ENCODE measurements at places on chromosomes 4 and X.

DNA sequence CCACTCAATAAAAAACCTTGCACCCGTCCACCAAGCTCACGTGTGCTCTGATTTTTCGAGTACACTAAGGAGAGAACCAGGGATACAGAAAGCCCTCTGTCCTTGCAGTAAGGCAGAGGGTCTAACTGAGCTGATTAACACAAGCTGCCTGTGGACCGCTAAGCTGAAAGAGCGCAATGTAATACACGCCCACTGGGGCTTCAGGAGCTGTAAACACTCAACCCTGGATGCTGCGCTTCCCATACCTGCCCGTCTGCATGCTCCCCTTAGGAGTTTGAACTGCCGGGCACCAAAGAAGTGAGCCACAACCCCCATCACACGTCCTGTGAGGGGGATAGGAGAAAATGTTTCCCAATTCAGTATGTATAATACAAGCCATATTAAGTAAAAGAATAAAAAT, 664.8 kb downstream of the PCDH18 start:
- DNase-seq, result no peak

DNA sequence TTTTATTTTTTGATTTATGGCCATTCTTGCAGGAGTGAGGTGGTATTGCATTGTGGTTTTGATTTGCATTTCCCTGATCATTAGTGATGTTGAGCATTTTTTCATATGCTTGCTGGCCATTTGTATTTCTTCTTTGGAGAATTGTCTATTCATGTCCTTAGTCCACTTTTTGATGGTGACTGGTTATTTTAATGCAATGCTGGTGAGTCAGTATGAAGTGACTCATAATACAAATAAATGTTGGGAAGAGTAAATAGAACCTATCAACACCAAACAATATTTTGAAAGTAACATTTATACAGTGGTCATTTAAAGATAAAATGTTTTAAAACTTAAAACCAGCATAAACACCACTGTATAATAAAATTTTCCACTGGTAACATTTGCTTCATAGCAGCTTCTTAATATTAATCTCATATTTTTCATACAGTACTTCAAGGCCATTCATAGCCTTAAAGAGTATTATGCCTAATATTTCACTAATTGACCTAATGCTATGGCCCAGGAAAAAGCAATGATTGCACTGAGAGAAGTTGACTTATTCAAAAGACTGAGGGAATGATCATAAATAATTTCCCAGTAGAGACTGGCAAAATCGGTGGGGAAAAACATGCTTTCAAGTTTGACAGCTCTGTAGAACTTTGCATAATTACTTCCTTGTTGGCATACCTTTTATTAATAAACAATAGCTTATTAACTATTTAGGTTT, 33.9 kb downstream of the CASK start:
- peak; percentile 34 for DNase-seq

DNA sequence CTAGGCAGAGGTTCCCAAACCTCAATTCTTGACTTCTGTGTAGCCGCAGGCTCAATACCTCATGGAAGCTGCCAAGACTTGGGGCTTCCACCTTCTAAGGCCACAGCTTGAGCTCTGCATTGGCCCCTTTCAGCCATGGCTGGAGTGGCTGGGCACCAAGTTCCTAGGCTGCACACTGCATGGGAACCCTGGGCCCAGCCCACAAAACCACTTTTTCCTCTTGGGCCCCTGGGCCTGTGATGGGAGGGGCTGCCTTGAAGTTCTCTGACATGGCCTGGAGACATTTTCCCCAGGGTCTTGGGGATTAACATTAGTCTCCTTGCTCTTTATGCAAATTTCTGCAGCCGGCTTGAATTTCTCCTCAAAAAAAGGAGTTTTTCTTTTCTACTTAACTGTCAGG, 14.0 kb upstream of the LOC101059915 start:
- DNase-seq, result no peak

GRCh38 chrX:9765737-9766097, at the start of gene GPR143:
Gene GPR143, minus strand, starts transcription at chrX:9765847. Its CDS starts 30 bp downstream, at chrX:9765817.
- DNase-seq, result no peak

DNA sequence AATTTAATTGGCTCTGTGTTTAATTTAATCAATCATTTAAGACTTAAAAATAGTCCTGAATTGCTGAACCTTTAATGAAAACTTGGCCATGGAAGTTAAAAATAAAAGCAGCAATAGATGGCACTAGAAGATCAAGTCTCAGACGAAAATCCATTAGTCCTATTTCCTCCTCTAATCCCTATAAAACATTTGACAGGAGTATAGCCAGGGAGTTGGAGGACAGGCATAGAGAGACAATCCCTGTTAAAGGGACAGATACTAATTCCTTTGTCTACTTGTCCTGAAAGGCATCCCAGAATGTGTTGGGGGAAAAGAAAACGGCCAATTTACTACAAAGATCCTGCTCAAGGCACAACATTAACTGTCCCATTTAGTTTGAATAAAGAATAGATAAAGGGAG, 276.3 kb upstream of the TACR3 start:
- DNase-seq, result peak; percentile 28

DNA sequence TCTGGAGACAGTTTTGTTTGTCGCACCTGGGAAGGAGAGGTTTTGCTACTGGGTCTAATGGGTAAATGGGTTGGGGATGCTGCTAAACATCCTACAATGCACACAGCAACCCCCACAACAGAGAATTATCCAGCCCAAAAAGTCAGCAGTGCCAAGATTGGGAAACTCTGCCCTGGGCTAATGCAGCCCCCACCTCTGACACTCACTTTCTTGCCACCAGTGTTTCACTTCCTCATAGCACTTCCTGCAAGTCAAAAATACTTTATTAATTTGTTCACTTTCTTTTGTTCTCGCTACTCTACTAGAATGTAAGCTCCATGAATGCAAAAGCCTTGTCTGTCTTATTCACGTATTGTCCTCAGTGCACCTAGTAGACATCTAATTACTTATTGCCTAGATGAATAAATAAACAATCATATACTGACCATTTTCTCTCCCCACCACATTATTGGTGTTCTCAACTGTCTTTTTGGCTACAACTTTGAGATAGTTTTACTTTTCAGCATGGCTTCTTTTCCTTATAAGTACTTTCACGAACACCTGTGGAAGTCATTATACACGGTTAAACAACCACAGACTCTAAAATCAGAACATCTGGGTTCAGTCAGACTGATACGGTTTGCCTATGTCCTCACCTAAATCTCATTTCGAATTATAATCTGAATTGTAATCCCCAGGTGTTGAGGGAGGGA, 82.0 kb upstream of the PITX2 start:
- DNase-seq, result no peak

GRCh38 chr4:62407534-62407933, 1207.4 kb downstream of the ADGRL3 start:
- no peak for DNase-seq
